ENCODE measurements at places on chromosomes 12 and 14.
A peak's percentile ranks its signal among the peaks of the same experiment; 100 is the strongest.

- DNase-seq: peak; percentile 75
These were observed 70.4 kb downstream of the RPL10L start for GRCh38 chr14:46581036-46581671.

DNA sequence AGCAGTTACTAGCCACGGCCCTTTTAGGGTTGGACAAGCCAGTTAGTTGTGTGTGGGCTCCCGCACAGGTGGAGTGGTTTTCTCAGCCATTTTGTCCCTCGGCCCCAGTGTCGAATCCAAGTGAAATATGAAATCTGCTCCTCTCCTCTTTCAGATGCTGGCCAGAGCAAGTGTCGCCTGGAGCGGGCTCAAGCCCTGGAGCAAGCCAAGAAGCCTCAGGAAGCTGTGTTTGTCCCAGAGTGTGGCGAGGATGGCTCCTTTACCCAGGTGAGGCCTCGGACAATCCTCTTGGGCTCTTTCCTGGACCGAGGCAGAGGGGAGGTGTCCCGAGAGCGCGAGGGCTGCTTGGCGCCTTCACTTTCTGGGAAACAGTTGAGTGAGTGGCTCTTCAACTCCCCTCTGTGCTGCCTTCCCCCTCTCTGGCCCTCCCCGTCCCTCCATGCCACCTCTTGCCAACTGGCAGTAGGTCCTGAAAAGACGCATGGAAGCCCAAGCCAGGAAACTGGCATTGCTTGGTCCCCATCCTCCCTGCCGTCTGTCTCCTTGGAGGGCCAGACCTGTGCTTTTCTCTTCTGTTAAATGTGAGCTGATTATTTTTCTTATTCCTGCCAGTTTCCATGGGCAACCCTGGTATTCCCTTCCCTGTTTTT, 74.2 kb downstream of the SMOC1 start:
- no peak for DNase-seq

GRCh38 chr12:122076743-122077495, 1.6 kb upstream of the MLXIP start:
- DNase-seq: no peak

DNA sequence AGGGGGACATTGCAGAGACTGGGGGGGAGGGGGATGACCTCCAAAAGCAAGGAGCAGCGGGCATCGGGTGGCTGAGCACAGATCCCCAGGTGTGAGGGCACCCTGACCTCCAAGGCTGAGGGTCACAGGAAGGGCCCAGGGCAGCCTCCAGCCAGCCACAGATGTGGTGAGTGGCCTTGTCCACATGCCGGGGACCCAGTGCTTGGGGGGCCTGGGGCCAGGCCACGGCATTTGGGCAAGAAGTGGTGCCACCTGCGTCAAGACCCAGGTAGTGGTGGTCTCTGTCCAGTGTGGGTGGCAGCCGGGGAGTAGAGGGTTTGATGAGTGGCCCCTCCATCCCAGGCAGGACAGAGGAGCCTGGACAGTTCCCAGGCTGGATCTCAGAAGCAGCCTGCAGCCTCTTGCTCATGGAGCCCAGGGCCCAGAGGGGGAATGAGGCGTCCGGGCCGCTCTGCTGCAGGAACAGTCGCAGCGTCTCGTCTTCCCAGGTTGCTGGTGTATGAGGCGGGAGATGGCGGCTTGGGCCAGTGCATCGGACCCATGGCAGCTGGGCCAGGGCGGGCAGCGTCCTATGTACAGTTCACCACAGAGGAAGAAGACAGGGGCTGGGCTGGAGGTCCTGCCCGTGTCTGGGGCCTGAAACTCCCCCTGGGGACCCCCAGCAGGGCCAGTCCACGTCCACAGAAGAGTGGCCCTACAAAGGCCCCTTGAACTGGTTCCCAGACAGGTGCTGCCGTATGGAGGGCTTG, 33.5 kb downstream of the CCNK start:
- no peak for DNase-seq

GRCh38 chr12:13718271-13718670, 263.1 kb downstream of the GRIN2B start:
- DNase-seq: no peak

GRCh38 chr12:107515446-107515958, 170.1 kb upstream of the PWP1 start:
- DNase-seq: peak; percentile 7

GRCh38 chr14:54554401-54554800, 12.5 kb upstream of the SAMD4A start:
- DNase-seq: no peak

DNA sequence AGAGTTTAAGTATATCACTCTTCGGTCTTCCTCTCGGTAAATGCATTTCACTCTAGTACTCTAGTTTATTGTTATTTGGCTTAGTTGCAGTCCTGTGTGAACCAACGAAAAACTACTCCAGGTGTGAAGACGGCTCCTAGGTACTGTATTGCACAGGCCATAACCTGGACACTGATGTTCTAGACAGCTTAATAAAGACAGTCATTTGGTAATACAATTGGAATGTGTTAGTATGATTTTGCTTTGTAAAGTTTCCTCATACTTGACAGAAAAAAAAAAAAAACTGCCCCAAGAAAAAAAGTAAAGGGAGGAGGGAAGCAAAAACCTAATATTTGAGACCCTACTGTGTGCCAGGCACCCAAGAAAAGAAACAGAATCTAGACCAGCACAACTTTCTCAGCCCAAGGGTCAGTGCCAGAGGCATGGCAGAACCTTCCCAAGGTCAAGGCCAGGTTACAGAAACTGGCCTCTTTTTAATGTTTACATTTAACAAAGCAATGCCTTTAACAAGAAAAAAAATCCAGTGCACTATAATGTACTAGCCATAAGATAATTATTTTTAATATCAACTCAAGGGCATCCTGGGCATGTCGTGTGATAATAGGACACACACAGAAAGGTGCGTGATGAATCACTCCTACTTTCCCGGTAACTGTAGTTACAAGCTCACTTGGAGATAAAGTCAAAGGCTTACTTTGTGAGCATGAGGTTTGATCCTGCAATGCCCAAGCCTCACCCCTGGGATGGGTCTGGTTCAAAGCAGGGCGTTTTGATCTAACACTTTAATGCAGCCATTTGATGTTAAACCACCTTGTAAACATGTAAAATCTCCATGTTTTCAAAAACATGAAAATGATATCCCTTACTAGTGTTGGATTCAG, 110.6 kb downstream of the BMP4 start:
- no peak for DNase-seq

- DNase-seq: no peak
These were observed 55.2 kb downstream of the TMCC3 start for GRCh38 chr12:94595152-94595551.

- DNase-seq: no peak
These were observed 89.8 kb upstream of the DYRK2 start for GRCh38 chr12:67558775-67559174.

DNA sequence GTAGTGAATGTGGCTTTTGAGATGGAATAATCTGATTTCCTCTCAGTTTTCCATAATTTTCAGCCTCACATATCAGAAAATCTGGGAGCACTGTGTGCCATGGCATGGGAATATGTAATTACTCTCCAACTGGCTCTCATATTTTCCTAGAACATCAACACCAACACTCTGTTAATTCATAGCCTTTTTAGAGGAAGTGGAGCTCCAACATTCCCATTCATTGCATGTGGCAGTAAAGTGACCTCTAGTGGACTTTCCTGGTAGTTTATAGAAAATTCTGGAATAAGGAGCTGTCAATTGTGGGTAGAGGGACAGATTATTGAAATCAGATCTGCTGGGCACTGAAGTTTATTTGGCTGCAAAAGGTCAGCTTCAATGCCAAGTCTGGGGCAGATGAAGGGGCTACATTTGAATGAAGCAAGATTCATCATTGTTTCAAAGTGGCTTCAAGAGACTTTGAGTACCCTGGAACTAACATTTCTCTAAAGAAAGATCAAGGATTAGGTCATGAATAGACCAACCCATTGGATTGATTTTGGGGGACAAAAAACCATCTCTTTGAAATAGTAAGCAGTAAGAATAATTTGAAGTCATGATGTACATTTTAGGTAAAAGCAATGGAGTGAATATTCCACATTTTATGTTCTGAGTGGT, 23.6 kb upstream of the USP44 start:
- DNase-seq: peak; percentile 76

GRCh38 chr12:132106921-132107320, 37.2 kb downstream of the DDX51 start:
- DNase-seq: no peak

DNA sequence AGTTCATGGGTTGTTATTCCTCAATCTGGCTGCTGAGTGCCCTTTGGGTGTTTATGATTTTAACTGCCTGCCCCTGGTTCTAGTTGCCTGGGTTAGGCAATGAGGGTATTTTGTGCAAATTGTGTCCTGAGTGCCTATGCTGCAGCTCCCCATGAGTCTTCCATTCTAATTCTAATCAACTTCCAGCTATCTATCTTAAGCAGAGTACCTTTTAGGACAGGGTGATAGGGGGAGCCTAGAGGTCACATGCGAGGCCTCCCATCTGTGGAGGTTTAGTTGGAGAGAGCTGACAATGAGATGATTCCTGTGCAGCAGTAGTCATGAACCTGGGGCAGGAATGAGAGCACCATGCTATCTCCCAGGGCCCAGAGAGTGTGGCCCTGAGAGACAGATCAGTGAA, 225.9 kb upstream of the PLEKHG7 start:
- no peak for DNase-seq

DNA sequence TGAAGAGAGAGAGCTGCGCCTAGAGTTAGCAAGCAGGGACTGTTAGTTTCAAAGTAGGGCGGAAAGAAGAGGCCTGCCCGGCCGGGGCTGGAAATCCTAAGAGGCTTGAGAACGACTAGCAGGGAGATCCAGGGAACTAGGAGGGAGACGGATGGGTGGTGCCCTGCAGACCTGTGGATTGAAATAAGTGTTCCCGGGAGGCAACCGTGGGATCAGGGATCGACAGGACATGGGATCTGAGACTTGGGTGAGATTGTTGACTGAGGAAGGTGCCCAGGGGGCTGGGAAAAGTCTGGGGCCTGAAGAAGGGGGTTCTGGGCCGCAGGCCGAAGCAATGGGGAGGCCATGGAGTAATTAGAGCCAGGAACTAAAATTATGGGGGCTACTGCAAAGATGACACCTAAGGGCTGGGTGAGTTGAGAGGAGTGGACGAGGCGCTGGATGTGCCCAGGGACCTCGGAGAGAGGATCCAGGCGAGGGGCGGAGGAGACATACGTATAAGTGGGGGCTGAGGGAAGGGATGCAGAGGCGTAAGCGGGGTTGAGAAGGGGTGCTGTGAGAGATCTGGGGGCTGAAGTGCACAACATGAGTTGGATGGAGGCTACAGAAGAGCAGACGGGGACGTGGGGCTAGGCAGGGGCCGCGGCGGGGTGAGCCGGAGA, 635 bp downstream of the LTA4H start:
- peak; percentile 59 for DNase-seq

DNA sequence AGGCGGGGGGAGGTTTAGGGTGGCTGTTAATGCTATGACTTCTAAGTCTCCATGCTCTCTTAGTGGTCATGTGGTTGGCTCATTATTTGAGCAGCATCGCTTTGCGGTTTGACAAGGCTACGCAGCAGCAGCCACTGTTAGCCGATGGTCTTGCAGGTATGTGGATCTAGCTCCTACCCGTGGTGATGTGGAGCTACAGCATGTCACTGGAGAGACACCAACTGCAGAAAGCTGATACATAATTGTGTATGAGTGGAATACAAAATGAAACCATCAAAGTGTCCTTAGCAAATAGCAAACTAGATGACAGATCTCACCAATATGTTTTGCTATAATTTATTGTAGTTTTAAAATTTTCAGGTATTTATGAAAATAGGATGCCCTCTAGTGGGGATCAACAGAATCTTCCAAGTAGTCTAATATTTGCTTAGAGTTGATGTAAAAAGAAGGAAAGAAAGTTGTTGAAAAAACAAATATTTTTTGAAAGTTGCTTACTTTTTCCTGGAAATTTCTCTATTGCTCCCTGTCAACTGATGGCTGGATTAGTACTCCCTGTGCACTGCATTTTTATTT, 94.9 kb downstream of the NAV3 start:
- DNase-seq: peak; percentile 97

GRCh38 chr12:14514946-14515345, 52.7 kb downstream of the PLBD1 start:
- no peak for DNase-seq

DNA sequence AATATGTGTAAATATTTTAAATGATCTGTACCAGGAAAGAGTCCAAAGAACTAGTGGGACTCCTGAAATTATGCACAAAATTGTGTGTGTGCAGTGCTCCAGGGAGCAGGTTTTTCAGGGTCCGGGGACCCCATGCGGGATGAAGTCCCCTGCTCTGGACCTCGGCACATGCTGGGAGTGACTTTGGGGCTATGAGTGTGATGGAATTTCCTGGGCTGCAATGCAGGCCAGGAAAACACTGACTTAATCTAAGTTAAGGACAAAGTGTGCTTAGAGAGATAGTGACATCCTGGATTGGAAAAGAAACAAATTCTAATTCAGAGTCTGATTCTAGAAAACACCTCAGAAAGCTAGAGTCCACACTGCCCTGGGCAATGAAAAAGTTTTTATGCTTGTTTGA, 6.2 kb upstream of the MYH6 start:
- no peak for DNase-seq

DNA sequence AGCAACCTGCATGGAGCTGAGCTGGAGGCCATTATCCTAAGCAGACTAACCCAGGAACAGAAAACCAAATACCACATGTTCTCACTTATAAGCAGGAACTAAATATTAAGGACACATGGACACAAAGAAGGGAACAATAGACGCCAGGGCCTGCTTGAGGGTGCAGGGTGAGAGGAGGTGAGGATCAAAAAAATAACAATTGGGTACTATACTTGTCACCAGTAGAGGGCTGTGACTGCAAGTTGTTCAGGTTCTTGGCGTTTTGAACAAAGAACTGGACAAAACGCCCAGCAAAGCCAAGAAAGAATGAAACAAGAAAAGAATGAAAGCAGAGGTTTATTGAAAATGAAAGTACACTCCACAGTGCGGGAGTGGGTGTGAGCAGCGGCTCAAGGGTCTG, 208.5 kb upstream of the NEDD1 start:
- no peak for DNase-seq

DNA sequence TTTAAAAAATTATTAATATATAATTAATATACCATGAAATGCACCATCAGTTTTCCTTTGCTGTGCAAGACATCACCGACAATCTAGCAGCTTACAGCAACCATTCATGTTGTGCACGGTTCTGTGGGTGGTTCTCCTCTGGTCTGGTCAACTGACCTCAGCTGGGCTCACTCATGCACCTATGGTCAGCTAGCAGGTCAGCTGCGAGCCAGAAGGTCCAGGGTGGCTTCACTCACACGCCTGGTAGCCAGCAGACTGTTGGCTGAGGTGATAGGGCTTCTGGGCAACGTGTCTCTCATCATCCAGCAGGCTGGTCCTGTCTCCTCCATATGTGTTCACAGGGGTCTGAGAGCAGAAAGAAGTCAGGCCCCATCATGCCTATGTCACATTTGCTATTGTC, 210.4 kb downstream of the KIF26A start:
- no peak for DNase-seq
